Fibroblast of skin of scalp (primary cell): ENCODE measurements at places on chromosomes 4 and X.

DNA sequence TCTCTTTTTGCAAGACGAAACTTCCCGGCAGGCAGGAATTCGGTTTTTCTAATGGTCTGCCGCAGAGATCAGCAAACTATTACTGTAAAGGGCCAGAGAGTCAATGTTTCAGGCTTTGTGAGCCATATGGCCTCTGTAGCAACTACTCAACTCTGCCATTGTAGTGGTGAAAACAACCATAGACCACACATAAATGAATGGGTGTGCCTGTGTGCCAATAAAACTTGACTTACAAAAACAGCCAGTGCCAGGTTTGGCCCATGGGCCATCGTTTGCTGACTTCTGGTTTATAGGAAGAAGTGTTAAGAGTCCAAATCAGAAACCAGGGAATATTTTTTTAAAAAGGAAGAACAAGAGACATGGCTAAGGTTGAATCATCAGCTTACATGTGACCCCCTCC is 163.0 kb downstream of the SH3KBP1 start:
- no peak for DNase-seq

DNA sequence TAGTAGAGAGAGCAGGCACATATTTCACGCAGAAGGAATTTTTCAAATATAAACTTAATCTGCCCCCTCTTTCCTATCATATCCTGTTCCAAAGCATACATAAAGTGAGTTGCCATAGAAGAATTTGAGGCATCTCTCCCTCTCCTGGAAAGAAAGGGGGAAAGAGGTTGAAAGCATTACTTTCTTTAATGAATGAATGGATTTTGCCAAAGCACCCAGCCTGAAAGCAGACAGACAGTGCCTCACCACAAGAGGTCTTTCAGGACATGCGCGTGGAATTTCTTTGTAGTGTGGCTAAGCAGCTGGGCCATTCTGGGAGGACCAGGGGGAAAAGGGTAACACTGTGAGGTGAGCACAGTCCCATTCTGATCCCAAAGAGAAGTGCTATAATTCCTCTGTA is 651.4 kb downstream of the IQCM start:
- peak; percentile 91 for DNase-seq

GRCh38 chrX:30241724-30242415 is at the start of gene MAGEB4:
Gene MAGEB4, plus strand, starts transcription at chrX:30242000. Its CDS starts 136 bp downstream, at chrX:30242136.
- DNase-seq: no peak

GRCh38 chrX:71103110-71103983 is 3.2 kb downstream of the CXorf65 start:
- no peak for DNase-seq

DNA sequence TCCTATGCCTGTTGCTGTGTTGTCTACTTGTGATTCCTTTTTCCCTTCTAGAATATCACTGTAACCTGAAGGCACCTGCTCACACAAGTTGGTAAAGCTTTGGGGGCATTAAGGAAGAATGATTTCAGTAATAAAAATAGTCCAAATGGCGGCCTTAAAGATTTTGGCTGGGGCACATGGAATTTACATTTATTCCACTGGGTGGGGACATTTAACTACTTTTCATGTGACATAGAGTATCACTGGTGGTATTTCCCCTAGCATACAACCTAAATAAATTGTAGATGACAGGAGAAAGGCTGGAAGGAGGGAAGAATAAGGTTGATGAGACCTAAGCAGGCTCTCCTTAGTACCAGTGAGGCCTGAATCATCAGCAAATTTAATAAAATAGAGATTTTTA is 121.8 kb upstream of the EDA2R start:
- DNase-seq: no peak

GRCh38 chrX:152635941-152636340 is 1.8 kb upstream of the GABRQ start:
- peak; percentile 56 for DNase-seq

DNA sequence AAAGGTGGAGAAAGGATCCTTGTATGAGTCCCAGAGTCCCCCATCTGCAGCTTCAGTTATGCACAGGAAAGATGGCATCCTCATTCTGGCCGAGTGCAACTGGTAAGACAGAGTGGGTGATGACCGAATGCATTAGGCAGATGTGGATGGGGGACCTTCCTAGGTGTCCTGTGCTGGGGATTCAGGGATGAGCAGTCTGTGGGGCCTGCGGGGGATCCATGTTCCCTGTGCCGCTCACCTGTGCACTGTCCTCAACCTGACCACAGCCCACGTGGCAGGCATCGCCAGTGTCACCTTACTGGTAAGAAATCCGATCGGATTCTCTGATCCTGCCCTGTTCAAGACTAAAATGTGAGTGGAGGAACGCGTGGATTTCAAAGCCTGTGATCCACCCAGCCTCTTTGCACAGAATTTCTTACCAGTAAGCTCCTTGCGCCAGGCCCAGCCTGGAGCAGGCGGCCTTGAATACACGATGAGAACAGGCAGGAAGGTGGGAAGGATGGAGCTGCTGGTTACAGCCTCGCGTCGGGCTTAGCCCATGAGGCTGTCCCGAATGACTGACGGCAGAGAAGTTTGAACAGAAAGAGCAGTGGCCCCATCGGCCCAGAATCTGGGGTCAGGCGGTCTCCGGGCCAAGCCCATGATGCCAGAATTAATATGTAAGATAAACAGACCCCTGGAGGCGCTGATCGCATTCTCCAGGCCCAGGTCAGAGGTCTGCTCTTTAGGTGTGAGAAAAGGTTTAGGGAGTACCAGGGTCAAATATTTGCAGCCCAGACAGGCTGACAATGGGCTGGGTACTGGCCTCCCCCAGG is 56.5 kb downstream of the CPZ start:
- no peak for DNase-seq

- DNase-seq: no peak
Observed at GRCh38 chrX:104013606-104014005, at the start of gene H2BW1. Gene H2BW1, minus strand, starts transcription at chrX:104013708. Its CDS starts 132 bp downstream, at chrX:104013576.

- DNase-seq: peak; percentile 99
Observed at GRCh38 chr4:7910952-7911578, 28.6 kb downstream of the AFAP1 start.

DNA sequence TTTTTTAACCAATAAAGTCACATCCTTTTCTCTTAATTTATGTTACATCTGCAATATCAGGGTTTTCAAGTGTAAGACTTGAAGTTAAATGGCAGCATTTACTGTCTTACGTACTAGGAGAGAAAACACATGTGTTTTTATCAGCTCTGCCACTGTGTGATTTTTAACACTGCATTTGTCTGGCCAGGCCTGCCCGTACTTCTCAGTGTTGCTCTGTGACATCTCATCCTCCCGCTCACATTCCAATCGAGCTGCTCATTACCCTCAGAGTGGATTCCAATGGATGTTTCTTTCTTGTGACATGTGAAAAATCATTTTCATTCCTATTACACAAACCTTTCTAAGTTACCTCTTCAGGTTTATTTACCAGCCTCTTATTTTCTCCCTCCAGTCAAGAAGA is 420.3 kb downstream of the FAT4 start:
- peak; percentile 92 for DNase-seq

- DNase-seq: peak; percentile 100
Observed at GRCh38 chr4:76984788-76985211, 35.2 kb downstream of the SEPTIN11 start.

DNA sequence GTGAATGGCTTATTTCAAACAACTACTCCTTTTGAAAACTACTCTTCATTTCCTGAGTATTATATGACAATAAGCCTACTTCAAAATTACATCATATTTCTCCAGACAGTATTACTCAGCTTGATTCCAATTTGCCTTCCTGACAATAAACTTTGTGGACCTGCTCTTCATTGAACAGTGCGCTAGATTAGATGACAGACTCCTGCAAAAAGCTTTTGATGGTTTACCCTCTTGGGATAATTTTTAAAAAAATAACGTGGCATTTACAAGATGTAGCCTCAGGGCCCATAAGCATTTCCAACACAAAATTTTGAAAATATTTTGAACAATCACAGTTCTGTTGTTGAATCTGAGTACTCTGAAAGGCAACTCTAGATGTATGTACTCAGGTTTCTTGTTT is 25.9 kb downstream of the MGAT4D start:
- DNase-seq: no peak

- no peak for DNase-seq
Observed at GRCh38 chr4:36159208-36159607, 85.1 kb downstream of the ARAP2 start.

DNA sequence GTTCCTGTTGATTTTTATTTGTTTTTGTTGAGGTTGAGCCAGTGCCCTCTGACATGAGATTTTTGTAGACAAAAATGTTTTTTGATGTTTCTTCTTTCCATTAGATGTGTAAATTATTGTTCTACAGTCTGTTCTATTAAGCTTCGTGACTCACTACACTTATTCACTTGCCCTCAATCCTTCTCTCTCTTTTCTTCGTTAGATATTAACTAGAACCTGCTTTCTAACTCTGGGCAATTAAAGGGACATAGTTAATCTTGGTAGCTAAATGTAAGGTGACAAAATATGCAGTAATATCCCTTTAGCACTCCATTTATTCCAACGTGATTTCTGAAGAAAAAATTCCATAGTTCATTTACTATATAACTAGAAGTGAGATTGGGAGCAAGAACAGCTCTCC is 333.9 kb downstream of the PDHA2 start:
- DNase-seq: no peak

DNA sequence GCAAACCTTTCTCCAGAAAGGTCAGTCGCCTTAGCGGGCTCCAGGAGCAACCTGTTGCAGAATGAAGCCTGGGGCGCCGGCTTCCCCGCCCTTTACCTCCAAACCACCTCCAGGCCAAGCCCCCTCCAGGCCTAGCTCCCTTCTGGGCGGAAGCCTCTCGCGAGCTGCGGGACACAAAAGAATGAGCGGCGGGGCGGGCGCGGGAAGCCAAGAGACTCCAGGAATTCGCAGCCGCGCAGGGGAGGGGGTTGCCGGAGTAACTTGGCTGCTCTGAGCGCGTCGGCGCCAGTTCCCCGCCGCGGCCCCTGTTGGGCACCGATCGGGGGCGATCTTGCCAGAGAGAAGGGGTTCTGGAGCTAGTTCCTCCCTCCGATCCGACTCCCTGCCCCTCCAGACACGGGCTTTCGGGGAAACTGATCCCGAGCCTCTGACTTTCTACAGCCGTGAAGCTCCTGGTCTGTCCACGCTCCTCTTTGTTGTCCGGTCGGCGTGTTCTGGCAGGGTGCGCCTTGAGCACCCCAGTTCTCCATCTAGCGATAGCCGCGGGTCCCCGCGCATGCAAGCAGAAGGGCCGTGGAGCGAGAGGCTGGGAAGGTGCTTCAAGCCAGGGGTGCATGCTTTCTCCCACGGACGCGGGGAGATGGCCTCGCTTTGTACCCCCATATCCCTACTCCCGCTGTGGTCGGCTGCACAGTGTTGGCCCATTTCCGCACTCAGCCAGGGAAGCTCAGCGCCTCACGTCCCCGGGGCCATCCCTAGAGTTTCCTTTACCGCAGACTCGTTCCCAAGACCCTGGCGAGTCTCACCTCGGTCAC is 1.2 kb downstream of the PROM1 start:
- DNase-seq: peak; percentile 18

DNA sequence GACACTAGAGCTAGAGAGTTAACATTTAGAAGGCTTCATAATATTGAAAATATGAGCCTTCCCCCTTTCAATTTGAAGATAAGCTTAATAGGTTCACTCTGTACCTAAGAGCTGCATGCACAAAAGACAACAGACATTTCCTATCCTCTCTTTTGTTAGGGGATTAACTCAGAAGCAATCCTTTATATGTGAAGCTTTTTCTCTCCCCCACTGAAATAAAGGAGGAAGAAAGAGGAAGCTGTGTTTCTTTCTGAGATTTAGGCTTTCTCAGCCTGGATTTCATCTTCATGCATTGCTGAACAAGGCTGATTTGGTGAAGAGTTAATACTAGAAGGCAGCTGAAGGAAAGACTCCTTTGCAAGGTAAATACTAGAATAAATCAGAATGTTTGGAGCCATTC is 21.0 kb upstream of the CABS1 start:
- DNase-seq: no peak

- no peak for DNase-seq
Observed at GRCh38 chrX:111181951-111182350, 86.0 kb downstream of the PAK3 start.

DNA sequence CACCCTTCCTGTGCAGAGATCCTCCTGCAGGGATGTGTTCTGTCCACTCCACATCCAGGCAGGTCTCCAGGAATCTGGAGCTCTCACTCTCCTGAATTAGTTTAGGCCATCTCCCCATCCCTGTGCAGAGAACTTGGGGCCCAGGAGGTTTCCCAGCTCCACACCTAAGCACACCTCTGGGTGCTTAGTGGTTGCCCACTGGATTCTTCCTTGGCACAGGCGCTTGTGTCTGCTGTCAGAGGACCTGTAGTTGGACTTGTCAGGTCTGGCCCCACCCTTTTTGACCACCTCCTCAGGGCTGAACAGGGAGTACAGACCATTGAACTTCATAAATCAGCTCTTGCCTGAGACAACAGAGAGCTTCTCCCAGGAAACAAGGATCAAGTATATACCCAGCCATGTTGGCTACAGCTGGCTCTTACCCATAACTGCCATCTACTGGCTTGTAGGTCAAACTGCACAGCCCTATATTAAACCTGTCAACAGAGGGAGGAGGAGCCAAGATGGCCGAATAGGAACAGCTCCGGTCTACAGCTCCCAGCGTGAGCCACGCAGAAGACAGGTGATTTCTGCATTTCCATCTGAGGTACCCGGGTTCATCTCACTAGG is 275.5 kb downstream of the PPARGC1A start:
- peak; percentile 31 for DNase-seq

DNA sequence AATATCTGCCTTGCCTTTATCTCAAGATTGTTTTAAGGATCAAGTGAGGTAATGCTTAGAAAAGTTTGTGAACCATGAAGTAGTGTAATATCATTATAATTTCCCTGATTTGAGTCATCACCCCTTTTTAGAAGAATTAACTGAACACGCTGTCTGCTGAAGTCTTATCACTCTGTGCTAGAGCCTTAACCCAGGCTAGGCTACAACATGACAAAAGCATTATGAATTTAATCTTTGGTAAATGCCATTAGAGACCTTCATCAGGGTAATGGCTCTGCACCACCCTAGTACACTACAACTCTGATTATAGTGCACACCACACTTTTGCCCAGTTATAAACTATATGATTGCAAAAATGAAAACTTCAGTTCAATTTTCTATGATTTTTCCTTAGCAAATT is 118.3 kb downstream of the ADGRL3 start:
- no peak for DNase-seq

- DNase-seq: no peak
Observed at GRCh38 chr4:96380106-96380505, 540.2 kb downstream of the PDHA2 start.

DNA sequence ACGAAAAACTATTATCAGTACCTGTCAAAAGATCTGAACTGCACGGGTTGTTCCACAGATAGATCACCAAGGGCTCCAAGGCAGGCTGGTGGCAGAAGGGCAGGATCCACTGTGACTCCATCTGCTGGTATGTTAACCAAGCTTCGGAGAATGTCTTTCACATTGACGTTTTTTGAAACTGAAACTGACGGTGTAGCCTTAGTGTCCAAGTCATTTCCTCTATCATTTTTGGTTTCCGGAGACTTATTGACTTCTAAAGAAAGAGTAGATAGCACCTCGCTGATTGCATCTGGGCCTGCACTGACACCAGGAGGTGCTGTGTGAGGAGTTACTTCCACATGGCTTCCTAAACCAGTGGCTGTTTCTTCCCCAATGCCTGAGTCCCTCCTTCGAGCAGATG is 186.9 kb downstream of the LRBA start:
- DNase-seq: no peak
